MG63 (cell line): ENCODE measurements at places on chromosomes 16 and 17. TPM values are rescaled to one million over a fixed set of nuclear protein-coding genes. Genes with fewer than 3 reads are reported as not detected.

The SULT1A1 gene
- 0.12 and 2.3 TPM in 2 replicates for total RNA-seq

The CASKIN2 gene
- total RNA-seq, result 3.9 and 7.8 TPM in 2 replicates

The RNF112 gene
- not detected in 2 replicates for total RNA-seq

The CTDNEP1 gene
- 7.8 and 24.7 TPM in 2 replicates for total RNA-seq

The G6PC1 gene
- not detected in 2 replicates for total RNA-seq

The KCNH6 gene
- total RNA-seq, result not detected in 2 replicates

The WNT9B gene
- not detected in 2 replicates for total RNA-seq

The ETV4 gene
- 2.4 and 4.5 TPM in 2 replicates for total RNA-seq

The MMP2 gene
- total RNA-seq, result 53.0 and 98.5 TPM in 2 replicates

The PPP1R27 gene
- total RNA-seq, result not detected in 2 replicates

The TBX6 gene
- total RNA-seq, result 0.30 TPM in 1 of 2 replicates, not detected in the other

The HYDIN gene
- total RNA-seq, result 0.26 and 0.67 TPM in 2 replicates

The SLC6A4 gene
- total RNA-seq, result not detected in 2 replicates

The HEATR3 gene
- total RNA-seq, result 11.4 and 11.5 TPM in 2 replicates

The CA5A gene
- not detected in 2 replicates for total RNA-seq

The RTN4RL1 gene
- total RNA-seq, result 4.9 and 8.9 TPM in 2 replicates

The HP gene
- not detected in 2 replicates for total RNA-seq

The TMEM235 gene
- not detected in 2 replicates for total RNA-seq

The TVP23A gene
- total RNA-seq, result not detected in 2 replicates

The PDILT gene
- total RNA-seq, result not detected in 2 replicates

The KRT13 gene
- total RNA-seq, result 3.8 and 4.0 TPM in 2 replicates

The HSD17B2 gene
- 1.9 and 7.0 TPM in 2 replicates for total RNA-seq

The KRTAP4-5 gene
- total RNA-seq, result not detected in 2 replicates

The GP1BA gene
- not detected in 2 replicates for total RNA-seq

The TMEM238L gene
- total RNA-seq, result not detected in 2 replicates

The GPR179 gene
- not detected in 2 replicates for total RNA-seq

The PAGR1 gene
- total RNA-seq, result 90.0 and 113 TPM in 2 replicates

The FBXW10B gene
- total RNA-seq, result 0.59 TPM in 1 of 2 replicates, not detected in the other

The TLCD3B gene
- total RNA-seq, result 0.20 TPM in 1 of 2 replicates, not detected in the other

The KRT24 gene
- total RNA-seq, result not detected in 2 replicates

The DDX52 gene
- 25.7 and 26.8 TPM in 2 replicates for total RNA-seq

The WNT3 gene
- total RNA-seq, result 5.6 and 8.5 TPM in 2 replicates

The TMEM208 gene
- 27.1 and 33.2 TPM in 2 replicates for total RNA-seq

The FTO gene
- 88.6 TPM in 2 replicates for total RNA-seq

The SCGB1C2 gene
- not detected in 2 replicates for total RNA-seq

The HAS3 gene
- total RNA-seq, result 65.0 and 71.9 TPM in 2 replicates

The ACE gene
- total RNA-seq, result 0.40 TPM in 1 of 2 replicates, not detected in the other
